Activated CD4-positive, alpha-beta T cell treated with anti-CD3 and anti-CD28 coated beads, Interleukin-2, amount 10 ng/mL, durations not matched to agents 24 days and 14 days (primary cell): ENCODE measurements at places on chromosomes 1 and 21. TPM values are rescaled to one million over a fixed set of nuclear protein-coding genes. Genes with fewer than 3 reads are reported as not detected.

Gene CELA2B
- total RNA-seq: not detected in 2 replicates

- no peak for DNase-seq
Measured at GRCh38 chr1:244207042-244207934, 156.2 kb downstream of the ZBTB18 start.

- no peak for DNase-seq
Measured at GRCh38 chr1:39269349-39269748, 64.9 kb downstream of the MACF1 start.

DNA sequence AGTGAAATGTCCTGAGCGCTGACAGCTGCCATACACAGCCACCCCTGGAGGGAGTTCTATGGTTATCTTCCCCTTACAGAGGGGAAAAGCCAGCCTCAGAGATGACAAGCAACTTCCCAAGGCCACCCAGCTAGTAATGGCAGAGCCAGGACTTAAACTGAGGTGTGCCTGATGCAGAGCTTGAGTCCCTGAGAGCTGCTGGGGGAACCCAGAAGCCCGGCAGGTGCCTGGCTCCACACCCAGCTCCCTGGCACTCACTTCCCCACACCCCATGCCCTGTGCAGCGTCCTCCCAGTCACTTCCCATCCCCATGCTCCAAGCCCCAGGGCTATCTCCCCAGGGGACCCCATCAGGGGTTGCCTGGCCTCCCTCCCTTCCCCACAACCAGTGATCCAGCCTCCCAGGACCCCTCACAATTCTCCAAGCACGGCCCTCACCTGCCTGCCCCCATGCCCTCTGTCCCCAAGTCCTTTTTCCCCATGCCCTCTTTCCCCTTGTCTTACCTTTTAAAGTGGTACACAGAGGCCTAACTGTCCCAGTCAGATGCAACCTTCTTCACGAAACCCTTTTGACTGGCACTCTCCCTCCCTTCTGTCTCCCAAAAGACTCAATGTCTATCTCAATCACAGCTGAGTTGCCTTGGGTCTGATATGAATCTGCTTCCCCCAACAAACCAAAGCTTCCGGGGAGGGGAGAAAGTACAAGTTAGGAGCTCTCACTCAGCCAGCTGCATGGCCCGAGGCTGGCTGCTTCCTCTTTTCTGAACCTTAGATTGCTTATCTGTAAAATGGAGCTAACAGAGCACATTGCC, 39.8 kb upstream of the LRP8 start:
- peak; percentile 84 for DNase-seq

Gene CAPN8
- total RNA-seq: not detected in 2 replicates

Gene VWA5B1
- not detected in 2 replicates for total RNA-seq

DNA sequence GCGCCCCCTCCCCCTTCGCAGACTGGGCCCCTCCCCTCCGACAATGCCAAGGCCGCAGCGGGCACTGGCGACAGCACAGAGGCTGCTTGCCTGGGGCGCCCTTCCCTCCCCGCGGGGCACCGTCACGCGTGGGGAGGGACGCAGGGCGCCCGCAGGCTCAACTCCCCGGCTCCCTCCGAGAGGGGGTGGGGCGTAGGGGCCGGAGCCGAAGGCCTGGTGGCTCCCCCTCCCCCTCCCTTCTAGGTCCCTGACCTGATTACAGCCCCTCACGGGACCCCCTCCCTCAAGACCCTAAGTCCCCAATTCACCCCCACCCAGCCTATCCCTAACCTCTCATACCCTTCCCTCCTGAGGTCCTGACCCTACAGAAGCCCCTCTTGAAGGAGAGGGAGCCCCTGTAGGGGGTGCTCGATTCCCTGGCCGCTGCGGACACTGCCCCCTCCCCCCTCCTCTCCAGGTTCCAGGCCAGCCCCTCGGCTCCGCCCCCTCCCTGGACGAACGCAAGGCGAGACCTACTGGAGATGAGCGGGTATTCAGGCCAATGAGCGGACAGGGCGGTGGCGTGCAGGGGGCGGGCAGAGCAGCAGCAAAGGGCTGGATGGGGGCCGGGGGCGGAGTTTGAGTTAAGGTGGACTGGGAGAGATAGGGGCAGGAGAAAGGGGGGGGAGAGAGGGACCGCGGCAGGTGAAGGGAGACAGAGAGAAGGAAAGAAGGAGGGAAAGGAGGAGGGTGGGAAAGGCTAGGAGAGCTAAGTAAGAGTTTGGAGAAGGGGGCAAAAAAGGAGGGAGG, 733 bp upstream of the ZBTB7B start:
- peak; percentile 99 for DNase-seq

DNA sequence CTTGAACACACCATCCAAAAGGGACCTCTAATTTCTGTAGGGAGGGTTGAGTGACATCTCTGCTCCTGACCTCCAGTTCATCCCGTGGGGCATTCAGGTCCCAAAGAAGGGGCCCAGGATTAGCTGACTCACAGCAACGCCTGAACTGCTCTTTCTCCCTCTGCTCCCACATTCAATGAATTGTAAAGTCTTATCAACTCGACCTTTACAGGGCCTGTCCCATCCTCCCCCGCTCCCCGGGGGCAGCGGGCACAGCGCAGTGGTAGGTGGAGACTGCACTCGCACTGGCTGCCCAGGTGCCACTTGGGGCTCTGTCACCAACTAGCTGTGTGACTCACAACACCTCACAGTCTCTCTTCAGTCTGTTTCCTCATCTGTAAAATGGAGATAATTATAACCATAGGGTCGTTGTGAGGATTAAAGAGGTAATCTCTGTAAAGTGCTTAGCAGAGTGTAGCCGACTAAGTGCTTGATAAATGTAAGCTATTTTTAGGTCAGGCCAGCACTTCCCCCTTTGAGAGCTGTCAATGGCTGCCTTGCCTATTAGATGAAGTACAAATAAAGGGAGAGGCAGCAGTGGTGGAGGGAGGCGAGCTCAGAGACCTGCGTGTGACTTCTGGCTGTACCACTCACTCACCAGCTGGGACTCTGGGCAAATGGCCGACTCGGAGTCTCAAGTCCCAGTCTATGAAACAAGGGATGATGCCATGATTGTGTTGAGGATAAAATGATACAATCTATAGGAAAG, 637 bp upstream of the MYBPHL start:
- no peak for DNase-seq

DNA sequence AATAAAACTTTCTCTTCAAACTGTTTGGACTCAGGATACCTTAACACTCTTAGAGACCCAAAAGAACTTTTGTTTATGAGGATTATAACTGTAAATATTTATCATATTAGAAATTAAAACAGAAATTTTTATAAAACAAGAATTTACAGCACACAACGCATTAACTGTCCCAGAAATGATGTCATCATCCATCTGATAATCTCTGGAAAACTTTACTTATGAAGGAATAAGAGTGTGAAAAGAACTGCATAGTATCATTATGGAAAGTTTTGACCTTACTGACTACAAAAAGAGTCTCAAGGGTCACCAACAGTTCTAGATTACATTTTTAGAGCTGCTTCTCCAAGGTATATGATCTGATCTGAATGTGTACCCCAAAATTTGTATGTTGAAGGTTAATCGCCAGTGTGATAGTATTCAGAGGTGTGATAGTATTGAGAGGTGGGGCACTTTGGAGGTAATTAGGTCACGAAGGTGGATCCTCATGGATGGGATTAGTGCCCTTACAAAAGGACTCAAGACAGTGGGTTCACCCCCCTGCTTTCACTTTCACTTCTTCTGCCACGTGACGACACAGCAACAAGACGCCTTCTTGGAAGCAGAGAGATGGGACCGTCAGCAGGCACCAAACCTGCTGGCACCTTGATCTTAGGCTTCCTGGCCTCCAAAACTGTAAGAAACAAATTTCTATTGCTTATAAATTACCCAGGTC, 95.7 kb upstream of the NR5A2 start:
- DNase-seq: peak; percentile 71

GRCh38 chr1:107530543-107530942, 389.7 kb downstream of the NTNG1 start:
- DNase-seq: no peak

DNA sequence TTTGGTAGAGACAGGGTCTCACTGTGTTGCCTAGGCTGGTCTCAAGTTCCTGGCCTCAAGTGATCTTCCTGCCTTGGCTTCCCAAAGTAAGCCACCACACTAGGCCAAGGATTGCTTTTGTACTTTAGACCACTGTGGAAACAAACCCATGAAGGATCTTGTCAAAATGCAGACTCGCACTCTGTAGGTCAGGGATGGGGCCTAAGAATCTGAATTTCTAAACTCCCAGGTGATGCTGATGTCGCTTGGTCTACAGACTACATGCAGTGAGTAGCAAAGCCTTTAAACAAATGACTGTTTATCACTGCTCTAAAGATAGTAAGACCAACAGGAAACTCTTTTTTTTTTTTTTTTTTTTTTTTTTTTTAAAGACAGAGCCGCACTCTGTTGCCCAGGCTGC, 54.1 kb upstream of the MUTYH start:
- DNase-seq: no peak

Gene LAMB3
- total RNA-seq: 20.3 and 21.0 TPM in 2 replicates

Gene OPRD1
- 0.09 TPM in 1 of 2 replicates, not detected in the other for total RNA-seq

DNA sequence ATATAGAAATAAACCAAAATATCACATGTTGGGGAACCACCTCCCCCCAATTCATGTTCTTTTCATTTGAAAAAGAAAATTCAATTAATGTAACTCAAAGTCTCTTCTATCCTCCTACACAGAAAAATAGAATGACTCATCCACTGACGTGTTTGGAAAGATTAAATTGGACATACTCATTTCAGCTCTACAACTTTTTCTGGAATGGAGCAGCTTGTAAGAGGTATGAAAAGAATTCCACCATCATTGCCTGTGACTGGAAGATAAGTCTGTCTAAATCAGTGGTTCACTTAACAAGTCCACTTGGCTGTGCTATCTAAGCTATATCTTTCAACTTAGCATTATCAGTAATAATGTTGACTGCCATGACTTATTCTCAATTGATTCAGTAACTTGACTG, 702.3 kb downstream of the BRINP3 start:
- DNase-seq: no peak

Gene ABCA4
- 0.12 TPM in 1 of 2 replicates, not detected in the other for total RNA-seq

Gene AKR7A3
- total RNA-seq: 1.8 and 2.5 TPM in 2 replicates

- no peak for DNase-seq
Measured at GRCh38 chr1:39626646-39627045, 12.8 kb downstream of the HEYL start.

Gene PRAMEF33
- not detected in 2 replicates for total RNA-seq

Gene CGN
- 0.07 and 0.28 TPM in 2 replicates for total RNA-seq

GRCh38 chr1:117466761-117467160, 99.5 kb downstream of the MAN1A2 start:
- DNase-seq: no peak

- no peak for DNase-seq
Measured at GRCh38 chr1:1332774-1333480, 1.8 kb downstream of the TAS1R3 start.

DNA sequence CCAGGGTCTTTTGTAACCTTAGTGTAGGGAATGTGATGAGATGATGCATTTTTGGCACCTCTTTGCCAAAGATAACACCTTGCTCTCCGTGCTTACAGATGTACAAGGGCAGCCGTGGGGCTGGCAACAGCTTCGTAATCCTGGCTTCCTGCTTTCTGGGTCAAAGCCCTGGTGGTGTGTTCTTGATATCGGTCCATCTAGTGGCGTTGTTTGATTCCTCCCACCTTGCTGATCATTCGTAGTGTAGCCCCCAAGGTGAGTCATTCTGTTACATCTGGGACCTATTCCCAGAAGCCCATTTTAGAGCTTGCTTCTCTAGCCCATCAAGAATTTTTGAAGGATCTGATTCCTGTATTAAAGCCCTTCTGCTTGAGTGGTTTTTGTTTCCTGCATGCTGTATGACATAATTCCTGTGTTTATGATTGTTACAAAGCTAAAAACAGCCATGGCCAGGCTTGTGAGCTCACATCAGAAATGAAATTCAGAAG, 7.0 kb upstream of the CCT8 start:
- DNase-seq: peak; percentile 65

Gene TSHB
- total RNA-seq: not detected in 2 replicates

GRCh38 chr1:54110996-54111395, 41.8 kb downstream of the CDCP2 start:
- no peak for DNase-seq

Gene AVPR1B
- total RNA-seq: not detected in 2 replicates

Gene LCA5L
- total RNA-seq: not detected in 2 replicates

Gene GPR52
- 2.5 and 3.0 TPM in 2 replicates for total RNA-seq

GRCh38 chr1:241309651-241310050, 47.4 kb downstream of the RGS7 start:
- no peak for DNase-seq

GRCh38 chr1:231971397-231972110, 345.0 kb downstream of the DISC1 start:
- no peak for DNase-seq
